Astrocyte (in vitro differentiated cells and primary cell): ENCODE measurements at places on chromosomes 12 and 14.

- no peak for DNase-seq
Observed at GRCh38 chr14:69048456-69048855, 69.4 kb upstream of the ACTN1 start.

- DNase-seq: no peak
Observed at GRCh38 chr14:78851189-78851588, 681.0 kb downstream of the NRXN3 start.

DNA sequence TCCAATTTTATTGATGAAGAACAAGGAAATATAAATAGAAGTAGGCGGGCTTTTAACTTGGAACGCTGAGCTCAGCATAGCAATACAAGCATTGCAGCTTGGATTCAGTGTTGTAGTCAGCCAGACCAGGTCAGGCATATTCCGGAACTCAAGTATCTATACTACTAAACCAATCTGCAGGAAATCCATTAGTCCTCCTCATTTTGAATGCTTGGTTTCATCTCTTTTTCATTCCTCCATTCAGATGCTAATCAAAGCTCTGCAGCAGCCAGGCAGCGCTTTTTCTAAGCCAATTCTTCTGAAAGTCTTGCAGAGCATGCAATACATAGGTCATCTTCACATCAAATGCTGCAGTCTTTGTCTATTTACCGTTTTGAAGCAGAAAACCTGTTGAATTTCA is 49.0 kb downstream of the KIF21A start:
- DNase-seq: no peak

- DNase-seq: no peak
Observed at GRCh38 chr12:62860501-62861411, 74.2 kb downstream of the PPM1H start.

DNA sequence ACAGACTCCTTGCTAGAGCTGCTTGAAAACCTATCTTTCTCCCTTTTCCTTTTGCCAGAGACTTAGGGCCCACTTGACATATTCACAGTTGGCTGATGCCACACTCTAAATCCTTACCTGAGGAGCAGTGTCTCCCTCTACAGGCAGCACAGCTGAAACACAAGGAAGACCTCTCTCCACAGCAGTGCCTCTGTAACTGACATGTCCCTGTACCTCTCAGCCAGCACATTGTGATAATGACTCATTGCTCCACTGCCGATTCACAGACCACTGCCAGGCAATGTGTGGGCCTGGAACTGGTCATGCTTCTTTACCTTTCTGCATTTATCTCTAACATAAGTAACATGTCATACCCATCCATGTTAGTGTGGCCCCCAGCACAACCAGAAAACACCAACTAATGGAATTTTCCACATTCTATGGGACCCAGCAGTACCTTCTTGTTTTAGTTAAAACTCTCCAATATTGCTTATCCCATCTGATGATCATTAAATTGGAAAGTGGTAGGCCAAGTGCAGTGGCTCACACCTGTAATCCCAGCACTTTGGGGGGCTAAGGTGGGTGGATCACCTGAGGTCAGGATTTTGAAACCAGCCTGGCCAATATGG is 56.5 kb downstream of the GTF2A1 start:
- DNase-seq: peak; percentile 64

DNA sequence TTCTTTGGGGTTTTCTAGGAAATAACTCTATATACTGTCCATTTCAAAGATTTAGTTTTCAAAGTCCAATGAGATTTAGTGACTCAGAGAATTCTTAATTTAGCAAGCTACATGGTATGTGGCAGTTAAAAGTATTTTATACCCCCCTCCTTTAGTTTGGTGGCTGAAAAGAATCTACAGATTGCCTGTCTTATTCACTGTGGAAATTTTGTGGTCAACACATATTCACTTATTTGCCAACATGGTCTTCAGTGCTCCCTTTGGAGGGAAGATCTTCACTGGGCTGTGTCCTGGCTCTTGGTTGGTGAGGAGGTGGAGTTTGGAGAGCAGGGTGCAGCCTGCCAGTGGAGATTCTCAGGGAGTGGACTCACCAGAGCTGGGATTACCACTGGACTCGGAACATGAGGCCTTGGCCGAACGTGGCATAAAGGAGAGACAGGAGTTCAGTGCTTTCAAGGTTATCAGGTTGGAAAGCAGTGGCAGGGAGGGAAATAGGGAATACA is 39.8 kb downstream of the SAMD4A start:
- peak; percentile 97 for DNase-seq

GRCh38 chr12:50276912-50277671 is 6.2 kb downstream of the LIMA1 start:
- DNase-seq: no peak

GRCh38 chr12:103580026-103580425 is 7.0 kb upstream of the STAB2 start:
- DNase-seq: no peak

DNA sequence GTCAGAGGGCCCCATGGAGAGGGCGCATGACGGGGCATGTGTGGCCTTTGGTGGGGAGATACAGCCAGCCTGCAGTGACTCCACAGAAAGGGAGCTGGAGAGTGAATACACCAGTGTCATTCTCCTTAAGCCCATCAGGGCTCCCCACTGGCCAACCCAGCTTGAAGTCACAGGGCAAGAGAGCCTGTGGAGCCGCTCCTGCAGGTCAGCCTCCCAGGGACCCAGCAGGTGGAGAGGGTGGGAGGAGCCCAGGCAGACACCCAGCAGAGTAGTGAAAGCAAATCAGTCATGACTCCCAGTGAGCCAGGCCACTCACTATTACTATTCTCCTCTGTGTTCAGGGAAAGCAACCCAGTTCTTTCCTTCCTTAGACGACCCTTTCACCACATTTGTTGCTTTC is 110.0 kb upstream of the CPM start:
- no peak for DNase-seq

DNA sequence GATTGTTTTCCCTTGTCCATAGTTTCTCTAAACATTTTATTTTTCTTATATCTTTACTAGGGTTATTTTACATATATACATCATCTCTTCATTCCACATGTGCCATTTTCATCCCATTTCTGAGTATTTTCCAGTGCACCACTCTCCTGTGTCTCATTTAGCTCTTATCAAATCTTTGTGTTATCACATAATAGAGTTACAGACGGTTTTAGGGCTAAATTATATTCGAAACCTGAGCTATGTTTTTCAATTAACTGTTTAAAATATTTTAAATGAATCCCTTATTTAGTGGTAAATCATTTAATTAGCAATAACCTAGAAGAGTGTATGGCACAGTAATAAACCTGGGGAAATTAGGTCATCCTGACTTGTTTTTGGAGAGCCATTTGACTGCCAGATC is 160.4 kb upstream of the DCN start:
- no peak for DNase-seq

- DNase-seq: peak; percentile 47
Observed at GRCh38 chr12:57521525-57522010, 1.1 kb upstream of the MBD6 start.

DNA sequence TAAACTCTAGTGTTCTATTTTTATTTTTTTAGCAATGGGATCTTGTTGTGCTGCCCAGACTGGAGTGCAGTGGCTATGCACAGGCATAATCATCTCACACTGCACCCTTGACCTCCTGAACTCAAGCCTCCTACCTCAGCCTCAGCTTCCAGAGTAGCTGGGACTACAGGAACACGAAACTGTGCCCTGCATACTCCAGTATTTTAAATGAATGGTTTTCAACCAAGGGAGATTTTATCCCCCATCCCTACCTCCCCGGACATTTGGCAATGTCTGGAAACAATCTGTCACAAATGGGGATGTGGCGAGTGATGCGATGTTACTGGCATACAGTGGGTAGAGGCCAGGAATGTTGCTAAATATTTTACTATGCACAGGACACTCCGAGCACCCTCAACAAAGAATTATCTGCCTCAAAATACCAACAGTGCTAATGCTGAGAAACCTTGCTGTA is 2.1 kb downstream of the CBX5 start:
- DNase-seq: peak; percentile 31

DNA sequence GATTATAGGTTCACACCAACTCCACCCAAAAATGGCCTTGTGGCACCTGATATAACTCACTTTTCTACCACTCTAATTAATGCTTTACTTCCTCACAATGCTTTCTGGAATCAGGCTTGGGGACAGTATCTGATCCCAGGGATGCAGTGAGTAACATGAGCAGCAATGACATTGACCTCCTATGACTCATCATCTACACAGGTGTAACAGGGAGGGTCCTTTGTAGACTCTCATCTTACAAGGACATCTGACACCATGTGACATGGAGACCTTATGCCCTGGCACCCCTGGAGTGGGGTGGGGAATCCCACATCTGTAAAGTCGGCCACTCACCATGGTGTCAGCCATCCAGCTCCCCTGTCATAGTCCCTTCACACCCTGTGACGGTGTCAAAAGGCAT is 586.4 kb downstream of the MED13L start:
- DNase-seq: no peak

GRCh38 chr12:25347716-25348592 is 97.2 kb upstream of the KRAS start:
- DNase-seq: peak; percentile 16

DNA sequence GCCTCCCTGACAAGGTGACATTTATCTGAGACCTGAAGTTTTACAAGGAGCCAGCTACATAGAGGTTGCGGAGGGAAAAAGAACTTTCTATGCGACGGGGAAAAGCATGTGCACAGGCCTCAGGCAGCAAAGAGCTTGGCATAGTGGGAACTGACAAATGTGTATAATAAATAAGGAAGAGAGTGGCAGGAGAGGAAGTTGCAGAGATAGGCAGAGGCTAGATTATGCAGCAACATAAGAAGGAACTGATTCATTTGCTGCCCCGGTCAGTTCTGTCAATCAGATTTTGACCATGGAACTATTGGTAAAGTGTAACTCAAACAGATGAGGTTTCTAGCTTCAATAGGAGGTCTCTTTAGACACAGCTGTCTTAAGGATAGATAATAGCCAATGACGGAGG is 33.7 kb upstream of the RIC8B start:
- DNase-seq: no peak

- peak; percentile 82 for DNase-seq
Observed at GRCh38 chr12:46886541-46887041, 60.8 kb upstream of the SLC38A4 start.

- no peak for DNase-seq
Observed at GRCh38 chr12:63876980-63877379, 32.5 kb downstream of the SRGAP1 start.

DNA sequence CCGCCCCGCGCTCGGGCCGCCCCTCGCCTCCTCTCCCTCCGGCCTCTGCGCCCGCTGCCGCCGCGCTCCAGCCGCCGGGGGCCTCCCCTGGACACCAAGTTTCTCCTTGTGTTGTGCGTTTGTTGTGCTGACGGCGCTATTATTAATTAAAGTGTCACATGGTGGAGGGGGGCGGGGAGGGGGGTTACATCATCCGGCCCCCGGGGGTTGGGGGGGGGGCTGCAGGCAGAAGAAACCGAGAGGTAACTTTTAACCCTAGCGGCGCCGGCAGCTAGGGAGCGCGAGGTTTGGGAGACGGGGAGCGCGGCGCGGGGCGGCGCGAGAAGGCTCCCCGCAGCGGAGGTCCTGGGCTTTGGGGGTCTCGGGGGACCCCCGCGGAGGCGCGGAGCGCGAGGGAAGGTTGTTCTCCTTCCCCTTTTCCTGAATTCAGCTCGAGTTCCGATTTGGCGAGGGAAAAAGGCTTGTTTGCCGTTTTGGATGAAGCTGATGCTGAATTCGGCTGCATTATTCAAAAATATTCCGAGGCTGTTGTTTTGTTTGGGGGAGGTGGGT is at the start of gene HRK:
Gene HRK (minus strand): TSS at position 117 of the 552 bp plus-strand sequence. CDS start 134 bp downstream, outside the sequence.
- no peak for DNase-seq

DNA sequence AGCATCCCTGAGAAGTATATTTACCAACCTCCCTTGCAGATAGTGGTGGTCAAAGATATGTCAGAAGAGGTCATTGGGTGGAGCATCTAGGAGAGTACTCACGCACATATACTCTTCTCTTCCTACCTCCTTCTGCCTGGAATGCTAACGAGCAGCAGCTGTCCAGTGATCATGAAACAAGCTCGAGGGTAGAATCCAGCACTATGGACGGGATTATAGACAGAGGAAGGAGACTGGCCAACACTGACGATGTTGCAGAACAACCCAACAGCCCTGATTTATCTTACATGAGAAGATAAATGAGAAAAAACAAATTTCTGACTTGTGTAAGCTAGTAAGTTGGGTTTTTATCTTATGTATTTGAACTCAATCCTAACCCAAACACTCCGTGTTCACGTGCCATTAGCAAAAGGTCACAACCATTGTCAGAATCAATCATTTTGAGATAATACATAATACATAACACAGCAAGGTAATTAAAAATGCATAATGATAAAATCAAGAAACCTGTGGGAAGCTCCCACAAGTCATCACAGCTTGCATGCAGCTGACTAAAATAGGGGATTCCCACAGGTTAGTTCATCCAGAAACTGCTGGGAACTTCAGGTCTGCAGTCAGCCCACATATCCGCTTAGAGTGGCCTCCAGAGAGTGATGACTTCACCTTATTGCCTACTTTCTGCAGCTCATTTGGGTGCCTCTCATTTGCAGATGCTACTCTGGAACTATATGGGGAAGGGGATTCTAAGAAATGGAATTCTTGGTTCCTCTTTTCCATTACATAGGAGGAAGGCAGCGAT is 36.3 kb upstream of the STK38L start:
- peak; percentile 54 for DNase-seq

DNA sequence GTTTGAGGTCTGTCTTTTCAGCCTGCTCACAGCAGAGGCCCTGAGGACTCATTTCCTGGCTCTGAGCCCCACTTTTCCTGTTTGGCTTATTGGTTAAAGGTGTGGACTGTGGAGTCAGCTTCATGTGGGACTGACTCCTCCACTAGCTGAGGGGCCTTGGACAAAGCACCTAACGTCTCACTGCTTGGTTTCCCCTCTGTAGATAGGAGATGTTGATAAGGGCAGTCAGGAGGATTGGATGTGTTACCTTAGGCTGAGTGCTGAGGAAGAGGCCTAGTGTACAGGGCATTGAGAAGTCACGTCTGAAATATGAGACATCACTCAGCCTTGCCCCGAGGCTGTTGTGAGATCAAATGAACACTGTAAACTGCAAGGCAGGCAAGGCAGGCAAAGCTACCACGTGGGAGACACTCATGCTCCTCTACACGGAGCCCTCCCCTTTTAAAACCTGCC is 27.1 kb upstream of the TCL1A start:
- DNase-seq: no peak

DNA sequence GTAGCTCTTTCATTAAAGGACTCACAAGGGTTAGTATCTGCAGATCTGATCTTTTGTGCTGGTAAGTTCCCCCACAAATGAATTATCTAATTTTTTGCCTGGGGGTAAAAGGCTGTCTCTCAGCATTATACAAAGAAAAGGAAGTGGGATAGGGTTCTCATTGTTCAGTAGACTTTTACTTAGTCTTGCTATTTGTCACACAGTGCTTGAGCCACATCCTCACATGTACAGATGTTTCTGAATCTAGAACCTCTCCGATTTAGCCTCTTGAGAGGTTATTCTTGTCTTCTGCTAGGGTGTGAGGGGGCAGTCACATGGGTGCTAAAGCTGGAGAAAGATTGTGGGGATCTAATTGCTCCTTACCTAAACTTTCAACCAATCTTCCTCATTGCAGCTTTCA is 93.0 kb downstream of the SLC41A2 start:
- no peak for DNase-seq
